GM12891 (cell line): ENCODE measurements at places on chromosomes 4 and X.

GRCh38 chr4:112287258-112287989 is 1.7 kb upstream of the TIFA start:
- DNase-seq = no peak

DNA sequence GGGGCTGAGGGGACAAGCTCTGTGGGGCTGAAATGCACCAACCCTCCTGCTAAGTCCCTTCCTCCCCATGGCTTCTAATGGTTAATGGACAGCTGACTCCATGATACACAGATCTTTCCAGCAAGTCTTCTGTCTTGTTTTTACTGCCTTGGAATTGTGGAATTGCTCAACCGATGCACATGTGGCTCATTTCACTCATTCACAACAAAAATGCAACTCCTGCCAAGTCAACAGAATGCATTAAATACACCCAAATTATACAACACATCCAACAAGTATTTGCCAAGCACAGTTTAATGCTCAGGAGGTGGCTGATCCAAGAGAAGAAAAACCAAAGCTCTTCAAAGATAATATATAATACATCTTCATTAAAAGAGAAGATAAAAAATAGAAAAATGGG is 61.9 kb upstream of the PAGE4 start:
- DNase-seq = no peak

GRCh38 chr4:118059397-118059796 is 25.1 kb downstream of the NDST3 start:
- no peak for DNase-seq

DNA sequence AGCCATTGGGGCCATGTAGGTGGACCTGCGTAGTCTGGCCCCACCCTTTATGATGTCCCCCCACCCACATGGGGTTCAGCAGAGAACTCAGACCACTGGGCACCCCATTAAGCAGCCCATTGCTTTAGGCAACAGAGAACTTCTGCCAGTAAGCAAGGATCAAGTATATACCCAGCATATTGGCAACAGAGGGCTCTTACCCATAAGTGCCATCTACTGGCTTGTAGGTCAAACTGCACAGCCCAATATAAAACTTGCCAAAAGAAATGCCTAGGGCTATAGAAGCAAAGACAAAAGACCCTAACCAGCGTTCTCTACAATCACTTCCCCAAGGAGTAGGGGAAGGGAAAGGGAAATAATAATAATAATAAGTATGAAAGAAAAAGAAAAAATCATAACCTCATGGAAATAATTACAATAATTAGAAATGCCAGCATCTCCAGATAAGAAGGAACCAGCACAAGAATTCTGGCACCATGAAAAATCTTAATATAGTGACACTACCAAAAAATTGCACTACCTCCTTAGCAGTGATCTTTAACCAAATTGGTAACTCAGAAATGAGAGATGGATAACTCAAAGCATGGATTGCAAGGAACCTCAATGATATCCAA is 1090.7 kb downstream of the FAT4 start:
- DNase-seq = no peak

- DNase-seq = no peak
Observed at GRCh38 chr4:176498617-176499256, 179.0 kb downstream of the SPCS3 start.

- DNase-seq = no peak
Observed at GRCh38 chr4:27387711-27388110, 527.1 kb downstream of the STIM2 start.
